ENCODE measurements at places on chromosomes 16 and 17. TPM values are rescaled to one million over a fixed set of nuclear protein-coding genes. Genes with fewer than 3 reads are reported as not detected.

GRCh38 chr17:9937901-9938300 is 32.8 kb upstream of the RCVRN start:
- peak overlapping the region; percentile 61 for H3K27ac ChIP-seq
- H3K4me3 ChIP-seq = no peak overlapping the region
- DNase-seq = no peak

The CMTM4 gene
- polyA plus RNA-seq = 19.2 TPM

DNA sequence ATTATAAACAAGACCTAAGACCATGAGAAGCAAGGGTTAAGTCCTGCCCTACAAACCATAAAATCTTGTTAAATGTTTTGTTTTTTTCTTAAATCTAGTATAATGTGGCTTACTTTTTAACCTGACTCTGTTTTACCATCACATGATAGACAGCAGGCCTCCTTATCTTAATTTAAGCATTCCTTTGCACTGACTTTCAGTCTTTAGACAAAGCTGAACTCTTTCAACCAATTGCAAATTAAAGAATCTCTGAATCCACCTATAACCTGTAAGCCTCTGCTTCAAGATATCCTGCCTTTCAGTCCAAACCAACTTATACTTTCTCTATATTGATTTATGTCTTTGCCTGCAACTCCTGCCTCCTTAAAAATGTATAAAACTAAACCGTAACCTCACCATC is 478.5 kb downstream of the GRIN2A start:
- no peaks in the 10 kb centered on the region for H3K27me3 ChIP-seq
- DNase-seq = peak; percentile 15
- H3K4me3 ChIP-seq = no peak overlapping the region

The GGT6 gene
- not detected for polyA plus RNA-seq

DNA sequence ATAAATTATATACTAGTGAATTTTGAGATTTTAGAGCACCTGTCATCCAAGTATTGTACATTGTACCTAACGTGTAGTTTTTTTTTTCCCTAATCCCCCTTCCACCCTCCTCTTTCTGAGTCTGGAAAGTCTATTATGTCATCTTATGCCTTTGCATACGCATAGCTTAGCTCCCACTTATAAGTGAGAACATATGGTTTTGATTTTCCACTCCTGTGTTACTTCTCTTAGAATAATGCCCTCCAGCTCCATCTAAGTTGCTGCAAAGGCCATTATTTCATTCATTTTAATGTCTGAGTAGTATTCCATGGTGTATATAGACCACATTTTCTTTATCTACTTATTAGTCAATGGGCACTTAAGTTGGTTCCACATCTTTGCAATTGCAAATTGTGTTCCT is 177.0 kb upstream of the C16orf82 start:
- DNase-seq = no peak
- H3K4me3 ChIP-seq = no peak overlapping the region
- H3K36me3 ChIP-seq = no peaks in the 10 kb centered on the region
- no peaks in the 10 kb centered on the region for H3K27me3 ChIP-seq

The CHD9NB gene
- polyA plus RNA-seq = 0.81 TPM

- no peaks in the 10 kb centered on the region for H3K27me3 ChIP-seq
- H3K4me1 ChIP-seq = no peaks in the 10 kb centered on the region
- DNase-seq = no peak
- no peak overlapping the region for H3K4me3 ChIP-seq
- H3K27ac ChIP-seq = no peak overlapping the region
- H3K36me3 ChIP-seq = no peaks in the 10 kb centered on the region
These were observed 102.5 kb upstream of the MAF start for GRCh38 chr16:79703066-79703465.

DNA sequence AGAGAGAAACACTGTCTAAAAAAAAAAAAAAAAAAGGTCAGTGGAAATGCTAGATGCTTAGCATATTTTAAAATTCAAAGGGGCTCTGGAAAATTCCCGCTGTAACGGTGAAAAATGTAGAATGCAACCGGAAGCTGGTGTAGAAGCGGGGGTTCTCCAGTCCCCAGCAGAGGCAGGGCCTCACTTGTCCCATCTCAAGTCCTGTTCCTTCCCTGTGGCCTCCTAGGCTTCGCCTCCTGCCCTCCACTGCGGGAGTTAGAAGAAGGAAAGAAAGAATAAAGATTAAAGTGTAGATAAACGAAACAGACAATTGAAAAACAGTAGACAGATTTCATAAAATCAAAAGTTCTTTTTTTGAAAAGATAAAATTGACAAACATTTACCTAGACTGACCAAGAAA is 14.8 kb upstream of the ZNF287 start:
- no peak overlapping the region for H3K27ac ChIP-seq
- no peak overlapping the region for H3K4me3 ChIP-seq
- no peak for DNase-seq
- peaks cover 4% of the 10 kb centered on the region for H3K27me3 ChIP-seq
- H3K36me3 ChIP-seq = no peaks in the 10 kb centered on the region

DNA sequence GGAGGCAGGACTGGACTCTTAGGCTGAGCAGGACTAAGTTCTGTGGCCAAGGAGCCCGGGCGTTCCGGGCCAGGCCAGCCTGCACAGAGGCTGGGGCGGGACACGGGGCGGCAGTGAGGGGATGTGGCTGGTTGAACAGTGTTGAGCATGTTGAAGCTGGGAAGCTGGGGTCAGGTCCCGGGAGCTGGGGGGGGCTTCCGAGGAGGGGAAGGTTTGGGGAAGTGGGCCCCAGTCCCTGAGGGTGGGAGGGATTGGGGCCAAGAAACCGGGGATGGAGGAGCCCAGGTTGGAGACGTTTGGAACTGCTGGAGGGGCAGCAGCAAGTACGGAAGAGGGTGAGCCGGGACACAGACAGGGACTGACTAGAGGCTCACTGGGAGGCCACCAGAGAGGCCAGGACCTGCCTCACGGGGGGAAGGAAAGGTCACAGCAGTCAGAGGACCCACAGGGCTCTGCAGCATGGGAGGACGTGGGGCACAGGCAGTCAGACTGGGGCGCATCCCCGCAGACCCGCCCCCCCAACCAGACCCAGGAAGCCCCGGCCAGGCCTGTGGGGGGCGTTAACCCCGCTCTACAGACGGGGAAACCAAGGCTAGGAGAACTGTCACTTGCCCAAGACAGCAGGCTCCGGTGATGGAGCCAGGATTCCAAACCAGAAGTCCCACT is 9.5 kb downstream of the TAX1BP3 start:
- peak overlapping the region; percentile 85 for H3K27ac ChIP-seq
- H3K4me1 ChIP-seq = peaks cover 19% of the 10 kb centered on the region
- DNase-seq = no peak
- H3K27me3 ChIP-seq = no peaks in the 10 kb centered on the region
- no peak overlapping the region for H3K4me3 ChIP-seq
- no peaks in the 10 kb centered on the region for H3K36me3 ChIP-seq

DNA sequence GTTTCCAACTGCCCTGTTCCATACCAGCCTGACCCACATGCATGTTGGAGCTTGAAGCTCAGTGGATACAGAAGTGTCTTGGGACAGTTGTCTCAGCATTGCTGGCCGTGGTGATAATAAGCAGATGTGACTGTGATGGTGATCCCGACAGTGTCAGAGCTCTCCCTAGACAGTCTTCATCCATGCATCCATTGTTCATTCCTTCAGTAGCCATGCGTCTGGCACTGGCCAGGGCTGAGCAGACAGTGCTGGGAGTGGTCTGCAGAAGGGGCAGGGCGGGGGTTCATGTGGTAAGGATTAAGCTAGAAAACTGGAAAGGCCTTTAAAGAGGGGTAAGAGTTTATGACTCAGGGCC is 68.1 kb downstream of the GNAO1 start:
- no peaks in the 10 kb centered on the region for H3K36me3 ChIP-seq
- peaks cover 29% of the 10 kb centered on the region for H3K4me1 ChIP-seq
- no peak overlapping the region for H3K27ac ChIP-seq
- no peak overlapping the region for H3K4me3 ChIP-seq
- no peak for DNase-seq

DNA sequence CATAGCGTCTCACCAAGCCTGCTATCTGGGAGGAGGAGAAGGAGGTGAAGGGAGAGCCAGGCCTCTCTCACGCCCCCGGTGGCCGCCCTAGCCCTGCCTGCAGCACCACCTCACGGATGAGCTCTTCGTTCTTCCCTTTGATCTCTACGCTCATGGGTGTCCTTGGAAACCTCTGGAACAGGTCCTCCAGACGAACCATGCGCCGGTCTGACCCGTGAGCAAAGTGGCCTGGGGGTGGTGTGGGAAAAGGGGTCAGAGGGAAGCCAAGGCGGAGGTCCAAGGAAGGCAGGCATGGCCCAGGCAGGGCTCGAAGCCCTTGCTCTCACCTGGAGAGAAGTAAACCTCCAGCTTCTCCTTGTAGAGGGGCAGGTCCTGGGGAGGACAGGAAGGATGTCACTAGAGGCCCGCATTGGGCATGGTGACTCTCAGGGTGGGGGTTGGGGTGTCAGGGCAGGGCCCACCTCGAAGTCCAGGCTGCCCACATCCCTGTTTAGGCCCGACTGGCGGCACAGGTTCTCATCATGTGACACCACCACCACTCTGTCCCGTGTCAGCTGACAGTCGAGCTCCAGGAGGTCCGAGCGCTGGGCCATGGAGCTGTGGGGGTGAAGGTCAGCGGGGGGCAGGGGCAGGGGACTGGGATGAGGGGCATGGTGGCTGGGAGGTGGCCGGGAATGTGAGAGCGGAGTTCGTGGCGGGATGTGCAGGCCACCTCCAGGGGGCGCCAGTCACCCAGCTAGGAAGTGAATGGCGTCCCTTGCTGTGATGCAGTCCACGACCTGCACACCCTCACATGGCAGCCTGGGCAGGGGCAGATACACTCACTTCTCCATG is 923 bp downstream of the GDPD3 start:
- DNase-seq = peak; percentile 87
- H3K27ac ChIP-seq = peak overlapping the region; percentile 43
- H3K4me1 ChIP-seq = peaks cover 11% of the 10 kb centered on the region
- no peak overlapping the region for H3K4me3 ChIP-seq
- no peaks in the 10 kb centered on the region for H3K27me3 ChIP-seq

GRCh38 chr17:37299257-37299980 is 76.4 kb upstream of the C17orf78 start:
- peak; percentile 13 for DNase-seq
- no peak overlapping the region for H3K4me3 ChIP-seq
- H3K27ac ChIP-seq = peak overlapping the region; percentile 47

The CDK10 gene
- polyA plus RNA-seq = 155 TPM

GRCh38 chr16:65961476-65962143 is 404.9 kb upstream of the CDH5 start:
- H3K4me1 ChIP-seq = peaks cover 3% of the 10 kb centered on the region
- H3K36me3 ChIP-seq = no peaks in the 10 kb centered on the region
- no peaks in the 10 kb centered on the region for H3K27me3 ChIP-seq

DNA sequence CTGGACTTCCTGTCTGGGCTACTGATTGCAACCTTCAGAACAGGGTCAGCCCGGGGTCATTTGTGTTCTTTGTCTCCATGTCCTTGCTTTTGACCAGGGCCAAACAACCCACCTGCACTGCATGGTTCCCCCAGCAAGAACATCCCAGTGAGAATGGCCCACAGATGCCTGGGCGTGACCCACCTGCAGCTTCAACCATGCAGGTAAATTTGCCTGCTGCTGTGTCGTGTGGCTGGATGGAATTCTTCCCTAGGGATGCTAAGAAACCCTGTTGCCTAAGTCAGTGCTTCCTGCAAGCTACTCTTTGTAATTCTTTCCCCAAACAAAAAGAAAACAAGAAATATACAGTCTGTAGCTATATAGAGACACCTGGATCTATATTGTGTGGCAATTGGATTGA is 12.5 kb downstream of the CDH13 start:
- DNase-seq = no peak
- H3K27me3 ChIP-seq = no peaks in the 10 kb centered on the region

DNA sequence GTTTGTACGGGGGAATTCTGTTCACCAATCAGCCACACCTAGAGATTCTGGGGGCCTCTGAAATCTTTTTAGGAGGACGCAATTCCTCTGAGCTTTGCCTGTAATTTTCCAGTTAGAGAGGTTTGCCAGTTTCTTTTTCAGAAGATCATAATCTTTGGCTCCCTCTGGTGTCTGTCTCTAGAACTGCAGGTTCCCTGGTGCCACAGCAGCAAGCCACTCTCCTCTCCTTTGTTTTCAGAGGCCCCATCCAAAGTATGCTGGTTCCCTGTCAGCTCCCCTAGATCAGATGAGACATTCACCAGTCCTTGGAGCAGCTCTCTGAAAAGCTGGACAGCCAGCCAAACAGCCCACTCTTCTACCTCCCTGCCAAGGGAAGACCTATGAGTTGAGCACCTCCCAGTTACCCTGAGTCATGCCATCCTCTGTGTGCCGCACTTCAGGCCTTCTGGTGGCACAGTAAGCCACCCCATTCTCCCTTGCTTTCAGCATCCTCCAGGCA is 36.1 kb downstream of the RNF112 start:
- peaks cover 24% of the 10 kb centered on the region for H3K4me1 ChIP-seq
- H3K27ac ChIP-seq = peak overlapping the region; percentile 81
- no peak overlapping the region for H3K4me3 ChIP-seq
- no peaks in the 10 kb centered on the region for H3K36me3 ChIP-seq

DNA sequence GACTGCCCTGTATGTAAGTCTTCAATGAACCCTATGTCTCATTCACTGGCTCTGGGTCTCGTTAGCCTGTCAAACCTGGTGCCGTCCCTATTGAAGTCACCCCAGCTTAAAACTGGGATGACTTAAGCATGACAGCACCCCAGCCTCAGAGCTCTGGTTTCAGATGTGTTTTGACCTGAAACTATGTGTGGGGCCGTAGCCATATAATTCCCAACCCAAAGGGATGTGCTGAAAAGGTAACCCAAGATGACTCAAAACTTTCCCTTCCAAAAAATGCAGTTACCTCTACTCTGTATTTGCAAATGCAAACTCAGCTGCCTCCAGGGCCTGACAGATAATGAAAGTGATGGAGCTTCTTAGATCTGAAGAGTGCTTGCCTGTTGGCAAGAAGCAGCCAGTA is 478.3 kb upstream of the ERCC4 start:
- no peak overlapping the region for H3K4me3 ChIP-seq
- no peak for DNase-seq
- H3K36me3 ChIP-seq = no peaks in the 10 kb centered on the region
- no peak overlapping the region for H3K27ac ChIP-seq

GRCh38 chr16:88318521-88318920 is 64.2 kb upstream of the ZNF469 start:
- no peak overlapping the region for H3K4me3 ChIP-seq
- H3K36me3 ChIP-seq = no peaks in the 10 kb centered on the region
- H3K4me1 ChIP-seq = peaks cover 4% of the 10 kb centered on the region
- no peaks in the 10 kb centered on the region for H3K27me3 ChIP-seq
- DNase-seq = no peak
- no peak overlapping the region for H3K27ac ChIP-seq

The NOG gene
- 9.5 TPM for polyA plus RNA-seq

GRCh38 chr16:55480228-55480655 is 1.2 kb downstream of the MMP2 start:
- DNase-seq = peak; percentile 85
- no peaks in the 10 kb centered on the region for H3K36me3 ChIP-seq
- peaks cover 33% of the 10 kb centered on the region for H3K27me3 ChIP-seq
- no peaks in the 10 kb centered on the region for H3K4me1 ChIP-seq
- H3K27ac ChIP-seq = peak overlapping the region; percentile 87
- H3K4me3 ChIP-seq = peak overlapping the region; percentile 64

DNA sequence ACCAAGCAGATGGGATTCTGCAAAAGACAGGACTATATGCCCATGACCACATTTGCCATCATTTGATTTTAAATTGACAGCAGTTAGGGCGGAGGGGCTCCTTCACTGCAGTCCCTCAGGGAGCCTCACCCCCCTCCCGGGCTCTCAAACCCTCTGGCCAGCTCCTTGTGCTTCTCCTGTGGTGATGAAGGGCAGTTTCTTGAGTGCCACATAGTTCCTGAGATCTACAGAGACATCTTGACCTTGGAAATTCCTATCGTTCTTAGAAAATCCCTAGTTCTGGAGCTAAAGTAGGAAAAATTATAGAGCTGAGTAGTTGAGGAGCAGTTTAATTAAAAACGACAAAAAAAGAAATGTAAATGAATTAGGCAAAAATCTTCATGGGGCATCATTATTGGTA is 231.5 kb downstream of the CCDC182 start:
- DNase-seq = no peak
- H3K4me3 ChIP-seq = no peak overlapping the region
- H3K27me3 ChIP-seq = no peaks in the 10 kb centered on the region
- H3K27ac ChIP-seq = no peak overlapping the region
- H3K4me1 ChIP-seq = peaks cover 21% of the 10 kb centered on the region
- H3K36me3 ChIP-seq = no peaks in the 10 kb centered on the region

The ADAP2 gene
- 0.70 TPM for polyA plus RNA-seq
